ENCODE measurements at places on chromosomes 2 and 18. TPM values are rescaled to one million over a fixed set of nuclear protein-coding genes. Genes with fewer than 3 reads are reported as not detected.

GRCh38 chr2:42102591-42103450 is 55.0 kb downstream of the PKDCC start:
- H3K4me3 ChIP-seq, result no peak overlapping the region
- H3K4me1 ChIP-seq, result peaks cover 38% of the 10 kb centered on the region
- H3K27ac ChIP-seq, result peak overlapping the region; percentile 59

- H3K36me3 ChIP-seq, result no peaks in the 10 kb centered on the region
- H3K27me3 ChIP-seq, result no peaks in the 10 kb centered on the region
- no peak overlapping the region for H3K27ac ChIP-seq
Measured at GRCh38 chr2:186125156-186125555, 360.9 kb upstream of the ZC3H15 start.

Gene C2orf78
- not detected for total RNA-seq

Gene POMC
- total RNA-seq, result 6.6 TPM

Gene B3GNT7
- 71.6 TPM for total RNA-seq

- peaks cover 6% of the 10 kb centered on the region for H3K4me1 ChIP-seq
- H3K4me3 ChIP-seq, result no peak overlapping the region
- H3K36me3 ChIP-seq, result no peaks in the 10 kb centered on the region
- no peaks in the 10 kb centered on the region for H3K27me3 ChIP-seq
- DNase-seq, result peak; percentile 92
Measured at GRCh38 chr2:207926133-207926988, 99.0 kb downstream of the PLEKHM3 start.

Gene HRH4
- total RNA-seq, result not detected

GRCh38 chr18:44597797-44598196 is 82.9 kb upstream of the SETBP1 start:
- no peak for DNase-seq
- no peak overlapping the region for H3K27ac ChIP-seq

Gene COPS8
- 63.2 TPM for total RNA-seq

Gene ALK
- total RNA-seq, result 0.25 TPM

DNA sequence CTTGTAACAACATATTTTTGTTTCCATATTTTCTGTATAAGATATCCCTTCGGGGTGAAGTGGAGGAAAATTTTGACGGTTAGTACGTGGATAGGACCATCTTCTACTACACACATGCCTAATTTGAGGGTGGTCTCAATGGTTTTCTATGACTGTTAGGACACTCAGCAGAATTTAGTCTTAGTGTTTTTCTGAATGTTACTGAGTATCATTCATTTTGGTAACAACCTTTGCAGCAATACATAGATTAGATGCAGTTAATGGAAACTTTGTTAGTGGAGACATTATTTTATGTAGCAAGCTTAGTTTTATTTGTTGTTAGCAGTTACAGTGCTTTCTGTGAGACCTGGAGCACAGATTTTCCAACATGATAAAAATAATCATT is 1.6 kb downstream of the ITGAV start:
- peak overlapping the region; percentile 76 for H3K4me3 ChIP-seq
- no peaks in the 10 kb centered on the region for H3K36me3 ChIP-seq
- DNase-seq, result no peak
- peaks cover 29% of the 10 kb centered on the region for H3K4me1 ChIP-seq

DNA sequence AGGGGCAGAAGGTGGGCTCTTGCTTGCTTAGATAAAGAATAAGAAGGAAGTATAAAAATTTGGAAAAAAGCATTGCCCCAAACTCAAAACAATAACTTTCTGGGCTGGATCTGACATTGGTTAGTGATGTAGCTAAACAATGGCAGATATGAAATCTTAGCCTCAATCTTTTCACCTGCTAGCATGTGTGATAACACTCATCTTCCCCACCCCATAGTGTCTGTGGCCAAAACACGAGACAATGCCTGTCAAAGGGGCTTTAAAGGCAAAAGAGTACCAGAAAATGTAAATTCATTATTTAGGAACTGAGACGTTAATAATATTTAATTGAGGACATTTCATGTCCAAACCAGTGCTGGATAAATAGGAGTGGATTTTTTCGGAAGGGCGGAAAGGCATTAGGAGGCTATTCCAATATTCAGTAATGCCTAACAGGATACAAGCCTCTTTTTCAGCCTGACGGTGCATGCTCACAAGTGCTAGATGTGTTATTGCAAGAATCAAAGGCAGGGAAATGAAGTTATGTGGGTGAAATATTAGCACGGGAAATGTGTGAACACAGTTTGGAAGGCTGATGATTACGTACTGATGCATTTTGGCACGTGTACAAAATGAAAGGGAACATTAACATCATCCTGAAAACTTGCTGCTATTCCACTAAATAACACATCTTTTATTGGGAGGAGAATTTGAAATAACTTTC is 395.7 kb downstream of the GALR1 start:
- no peaks in the 10 kb centered on the region for H3K36me3 ChIP-seq
- no peaks in the 10 kb centered on the region for H3K27me3 ChIP-seq
- H3K27ac ChIP-seq, result no peak overlapping the region
- no peaks in the 10 kb centered on the region for H3K4me1 ChIP-seq

GRCh38 chr18:54983041-54983686 is 23.9 kb upstream of the CCDC68 start:
- H3K36me3 ChIP-seq, result no peaks in the 10 kb centered on the region
- no peak overlapping the region for H3K27ac ChIP-seq
- no peak for DNase-seq
- H3K4me3 ChIP-seq, result no peak overlapping the region
- no peaks in the 10 kb centered on the region for H3K27me3 ChIP-seq
- no peaks in the 10 kb centered on the region for H3K4me1 ChIP-seq

DNA sequence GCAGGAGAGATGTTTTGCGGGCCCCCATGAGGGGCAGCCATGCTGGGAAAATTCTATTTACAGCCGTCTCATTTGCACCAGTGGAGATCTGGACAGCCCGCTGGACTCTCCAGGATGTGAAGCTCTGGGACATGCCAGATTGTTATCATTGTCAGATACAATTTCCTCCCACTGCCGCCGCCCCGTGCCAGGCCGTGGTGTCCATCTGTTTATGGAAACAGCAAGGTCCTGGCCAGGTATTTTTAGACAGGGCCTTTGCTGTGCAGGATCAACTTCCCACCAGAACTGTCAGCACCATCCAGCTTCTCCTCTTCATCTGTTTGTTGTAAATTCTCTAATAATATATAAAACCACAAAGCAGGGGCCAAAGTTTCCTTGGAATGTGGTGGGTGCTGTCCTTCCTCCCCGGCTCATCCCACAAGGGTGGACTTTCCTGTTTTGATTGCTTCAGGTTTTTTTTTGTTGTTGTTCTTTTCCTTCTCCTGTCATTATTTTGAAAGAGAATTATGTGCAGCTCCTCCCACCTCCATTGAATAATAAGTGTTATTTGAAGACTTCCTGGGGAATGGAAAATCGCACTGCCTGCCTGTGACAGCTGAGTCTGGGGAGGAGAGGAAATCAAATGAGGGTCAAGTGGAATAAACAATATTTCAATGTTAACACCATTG is 398.1 kb downstream of the TNS1 start:
- H3K4me1 ChIP-seq, result no peaks in the 10 kb centered on the region
- no peaks in the 10 kb centered on the region for H3K36me3 ChIP-seq
- H3K27me3 ChIP-seq, result no peaks in the 10 kb centered on the region
- no peak overlapping the region for H3K4me3 ChIP-seq

GRCh38 chr2:128178650-128179460 is 87.9 kb downstream of the UGGT1 start:
- peak overlapping the region; percentile 79 for H3K27ac ChIP-seq
- peaks cover 69% of the 10 kb centered on the region for H3K36me3 ChIP-seq
- peak; percentile 72 for DNase-seq
- H3K27me3 ChIP-seq, result no peaks in the 10 kb centered on the region
- H3K4me3 ChIP-seq, result no peak overlapping the region

Gene SIX2
- total RNA-seq, result not detected

GRCh38 chr2:240400371-240401161 is 34.9 kb upstream of the GPC1 start:
- H3K36me3 ChIP-seq, result no peaks in the 10 kb centered on the region
- no peak overlapping the region for H3K4me3 ChIP-seq
- no peak overlapping the region for H3K27ac ChIP-seq
- H3K27me3 ChIP-seq, result no peaks in the 10 kb centered on the region
- peak; percentile 42 for DNase-seq

DNA sequence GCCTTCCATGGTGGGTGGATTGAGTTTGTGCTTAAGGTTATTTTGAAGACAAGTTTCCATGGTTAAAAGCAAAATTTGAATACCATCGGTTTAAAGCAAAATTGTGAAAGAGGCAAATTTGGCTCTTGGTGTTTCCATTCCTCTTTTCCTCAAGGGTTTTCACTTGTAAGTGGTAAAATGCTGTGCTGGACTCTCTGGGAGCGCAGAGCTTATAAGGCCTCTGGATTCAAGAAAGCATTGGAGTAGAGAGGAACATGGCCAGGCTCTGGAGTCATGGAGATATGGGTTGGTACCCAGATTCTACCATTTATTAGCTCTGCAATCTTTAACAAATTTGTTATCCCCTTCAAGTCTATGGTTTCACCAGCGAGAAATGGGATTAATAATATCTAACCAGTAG is 17.5 kb downstream of the KCNE4 start:
- no peaks in the 10 kb centered on the region for H3K36me3 ChIP-seq
- no peaks in the 10 kb centered on the region for H3K4me1 ChIP-seq
- H3K4me3 ChIP-seq, result no peak overlapping the region
- H3K27me3 ChIP-seq, result no peaks in the 10 kb centered on the region
- DNase-seq, result no peak

Gene FIGN
- total RNA-seq, result 7.1 TPM

Gene FOXD4L1
- 0.34 TPM for total RNA-seq
